ENCODE measurements at places on chromosomes 2 and 18. TPM values are rescaled to one million over a fixed set of nuclear protein-coding genes. Genes with fewer than 3 reads are reported as not detected.

DNA sequence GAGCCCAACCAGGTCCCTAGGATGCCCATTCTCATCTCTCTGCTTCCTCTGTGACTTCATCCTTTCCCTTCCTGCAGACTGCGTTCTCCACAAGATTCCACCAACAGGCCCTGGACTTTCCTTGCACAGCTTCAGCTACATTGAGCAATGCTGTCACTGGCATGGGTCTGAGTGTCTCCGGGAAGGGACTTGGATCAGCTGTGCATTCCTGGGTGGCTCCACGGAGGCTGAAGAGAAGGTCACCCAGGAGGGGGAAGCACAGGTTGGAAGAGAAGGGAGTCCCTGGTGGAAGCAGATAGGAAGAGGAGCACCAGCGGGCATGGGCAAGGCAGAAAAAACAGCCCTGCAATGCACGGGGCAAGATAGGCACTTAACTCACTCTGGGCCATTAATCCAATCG lies 140.5 kb downstream of the UXS1 start:
- DNase-seq = no peak
- no peaks in the 10 kb centered on the region for H3K27me3 ChIP-seq
- H3K4me1 ChIP-seq = no peaks in the 10 kb centered on the region

GRCh38 chr2:120716641-120717585 lies 18.8 kb upstream of the GLI2 start:
- H3K4me1 ChIP-seq = peaks cover 13% of the 10 kb centered on the region
- no peak overlapping the region for H3K27ac ChIP-seq
- DNase-seq = no peak
- no peaks in the 10 kb centered on the region for H3K36me3 ChIP-seq

CFC1 gene
- total RNA-seq = not detected

GRCh38 chr2:204023088-204023487 lies 86.5 kb downstream of the ICOS start:
- no peaks in the 10 kb centered on the region for H3K27me3 ChIP-seq
- no peak overlapping the region for H3K4me3 ChIP-seq
- H3K4me1 ChIP-seq = peaks cover 21% of the 10 kb centered on the region
- H3K36me3 ChIP-seq = no peaks in the 10 kb centered on the region
- DNase-seq = no peak

GRCh38 chr2:11744631-11745394 lies 1.6 kb upstream of the LPIN1 start:
- H3K27me3 ChIP-seq = no peaks in the 10 kb centered on the region
- peak overlapping the region; percentile 81 for H3K27ac ChIP-seq
- H3K36me3 ChIP-seq = no peaks in the 10 kb centered on the region

IL37 gene
- total RNA-seq = not detected

BCL11A gene
- 2.8 TPM for total RNA-seq

DNA sequence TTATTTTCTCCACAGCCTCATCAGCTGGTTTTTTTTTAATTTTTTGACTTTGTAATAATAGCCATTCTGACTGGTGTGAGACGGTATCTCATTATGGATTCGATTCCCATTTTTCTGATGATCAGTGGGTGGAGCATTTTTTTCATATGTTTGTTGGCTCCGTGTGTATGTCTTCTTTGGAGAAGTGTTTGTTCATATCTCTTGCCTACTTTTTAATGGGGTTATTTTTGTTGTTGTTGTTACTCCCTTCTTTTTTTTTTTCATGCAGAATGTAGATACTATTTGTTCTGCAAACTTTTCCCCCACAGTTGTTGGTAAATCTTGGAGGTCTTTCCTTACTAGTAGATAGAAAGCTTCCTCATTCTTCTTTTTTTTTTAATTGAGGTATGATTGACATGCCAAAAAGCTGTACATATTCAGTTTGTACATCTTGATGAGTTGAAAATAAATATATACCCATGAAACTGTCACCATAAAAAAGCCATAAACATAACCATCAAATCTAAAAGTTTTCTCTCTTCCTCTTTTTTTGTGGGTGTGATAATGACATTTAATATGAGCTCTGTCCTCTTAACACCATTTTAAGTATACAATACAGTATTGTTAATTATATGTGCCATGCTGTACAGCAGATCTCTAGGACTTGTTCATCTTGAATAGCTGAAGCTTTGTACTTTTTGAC lies 21.8 kb upstream of the NT5DC4 start:
- DNase-seq = no peak
- no peaks in the 10 kb centered on the region for H3K36me3 ChIP-seq
- no peak overlapping the region for H3K4me3 ChIP-seq
- H3K27me3 ChIP-seq = no peaks in the 10 kb centered on the region
- H3K27ac ChIP-seq = no peak overlapping the region
- no peaks in the 10 kb centered on the region for H3K4me1 ChIP-seq

DNA sequence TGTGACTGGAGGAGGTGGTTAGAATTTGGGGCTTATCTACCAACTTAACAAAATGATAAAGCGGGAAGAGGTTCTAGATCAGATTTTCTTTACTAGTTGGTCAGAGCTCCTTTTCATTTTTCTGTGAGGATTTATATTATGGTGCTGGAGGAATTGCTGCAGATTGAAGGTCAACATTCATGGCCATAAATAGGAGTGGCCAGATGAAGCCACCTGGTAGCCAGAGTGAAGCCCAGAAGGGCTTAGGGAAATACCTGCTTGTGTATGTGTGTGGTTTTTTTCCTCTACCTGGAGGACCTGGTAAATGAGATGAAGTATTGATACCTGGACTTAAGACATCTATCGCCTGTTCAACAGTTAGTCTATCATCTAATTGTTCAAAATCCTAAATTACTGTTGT lies 122.9 kb upstream of the MSTN start:
- H3K4me1 ChIP-seq = no peaks in the 10 kb centered on the region
- no peaks in the 10 kb centered on the region for H3K36me3 ChIP-seq
- DNase-seq = no peak

DNA sequence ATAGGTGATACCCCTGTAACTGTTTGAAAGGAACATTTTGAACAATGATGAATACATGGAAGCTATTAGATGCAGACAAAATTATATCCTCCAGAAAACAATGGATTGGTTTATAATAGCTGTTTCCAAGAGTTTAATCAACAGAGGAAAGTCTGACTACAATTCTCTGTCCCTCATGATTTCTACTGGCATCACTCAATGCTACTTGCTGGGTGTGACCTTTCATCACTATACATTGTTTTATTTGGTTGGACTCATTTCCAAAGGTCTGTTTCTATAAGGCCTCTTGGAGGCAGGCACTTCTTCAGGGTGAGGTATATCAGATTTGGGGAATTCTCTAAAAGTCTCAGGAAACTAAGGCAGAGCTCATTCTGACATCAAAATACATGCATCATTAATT lies 636.1 kb upstream of the SLC8A1 start:
- H3K36me3 ChIP-seq = no peaks in the 10 kb centered on the region
- DNase-seq = no peak
- H3K27me3 ChIP-seq = no peaks in the 10 kb centered on the region

GRCh38 chr2:152762202-152762601 lies 43.8 kb downstream of the ARL6IP6 start:
- no peaks in the 10 kb centered on the region for H3K27me3 ChIP-seq
- no peaks in the 10 kb centered on the region for H3K4me1 ChIP-seq
- no peak overlapping the region for H3K27ac ChIP-seq
- peaks cover 12% of the 10 kb centered on the region for H3K36me3 ChIP-seq

- no peak overlapping the region for H3K27ac ChIP-seq
- H3K4me3 ChIP-seq = no peak overlapping the region
- no peaks in the 10 kb centered on the region for H3K36me3 ChIP-seq
- no peaks in the 10 kb centered on the region for H3K4me1 ChIP-seq
- H3K27me3 ChIP-seq = no peaks in the 10 kb centered on the region
- DNase-seq = no peak
Measured at GRCh38 chr2:148568597-148568996, 76.0 kb upstream of the EPC2 start.

DNA sequence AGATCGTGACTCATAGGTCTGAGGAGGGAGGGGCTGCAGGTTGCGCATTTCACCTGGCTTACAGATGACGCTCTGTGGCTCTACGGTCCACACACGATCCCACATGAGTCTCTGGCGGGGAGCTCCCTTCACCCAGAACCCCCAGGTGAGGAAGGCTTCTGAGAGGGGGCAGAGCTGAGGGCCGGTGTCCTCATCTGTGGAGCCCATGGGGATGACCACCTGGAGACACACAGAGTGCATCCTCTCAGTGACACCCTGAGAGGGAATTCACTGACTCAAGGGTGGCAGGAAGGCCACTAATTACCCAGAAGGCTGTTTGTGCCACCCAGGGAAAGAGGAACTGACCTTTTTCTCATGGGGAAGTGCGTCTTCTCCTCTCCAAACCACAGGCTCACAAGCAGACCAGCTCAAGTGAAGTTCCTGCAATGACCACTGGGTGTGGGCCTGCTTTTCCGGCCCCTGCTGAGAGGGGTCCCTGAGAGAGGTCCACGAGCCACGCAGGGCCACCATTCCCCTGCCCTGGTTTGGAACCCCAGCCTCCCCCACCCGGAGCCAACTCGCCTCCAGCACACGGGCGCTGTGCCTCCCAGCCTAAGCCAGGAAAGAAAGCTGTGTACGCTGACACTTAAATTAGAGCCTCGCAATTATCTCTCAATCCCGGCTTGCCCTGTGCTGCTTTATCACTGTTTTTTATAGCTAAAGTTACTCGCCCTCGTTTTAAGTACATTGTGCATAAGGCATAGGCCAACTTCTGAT lies 114.1 kb downstream of the BCL11A start:
- H3K4me3 ChIP-seq = no peak overlapping the region
- no peaks in the 10 kb centered on the region for H3K4me1 ChIP-seq
- DNase-seq = no peak
- no peaks in the 10 kb centered on the region for H3K36me3 ChIP-seq
- no peak overlapping the region for H3K27ac ChIP-seq

- no peaks in the 10 kb centered on the region for H3K27me3 ChIP-seq
- H3K4me3 ChIP-seq = no peak overlapping the region
- no peak overlapping the region for H3K27ac ChIP-seq
- DNase-seq = no peak
- no peaks in the 10 kb centered on the region for H3K4me1 ChIP-seq
Measured at GRCh38 chr2:226932443-226932842, 96.6 kb downstream of the RHBDD1 start.

GRCh38 chr2:201432038-201432620 lies 19.1 kb downstream of the TRAK2 start:
- no peaks in the 10 kb centered on the region for H3K27me3 ChIP-seq
- H3K4me1 ChIP-seq = peaks cover 51% of the 10 kb centered on the region
- H3K27ac ChIP-seq = peak overlapping the region; percentile 87
- H3K36me3 ChIP-seq = no peaks in the 10 kb centered on the region

DNA sequence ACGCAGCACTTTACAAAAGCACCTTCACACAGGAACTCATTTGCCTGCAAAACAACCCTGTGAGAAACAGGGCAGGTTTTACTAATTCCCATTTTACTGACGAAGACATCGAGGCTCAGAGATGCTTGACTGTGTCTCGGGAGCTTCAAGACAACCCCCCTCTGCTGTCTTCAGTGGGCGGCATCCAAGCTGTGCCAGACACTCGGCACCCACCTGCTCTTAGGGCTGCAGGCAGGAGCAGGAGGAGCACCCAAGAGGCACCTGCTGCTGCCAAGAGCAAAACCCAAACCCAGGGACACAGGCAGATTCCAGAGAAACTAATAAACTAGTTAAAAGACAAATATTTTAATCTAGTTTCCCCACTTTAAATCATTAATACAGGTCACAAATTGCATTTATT lies 67.9 kb downstream of the PPP4R1 start:
- H3K27me3 ChIP-seq = no peaks in the 10 kb centered on the region
- H3K4me3 ChIP-seq = no peak overlapping the region
- peaks cover 34% of the 10 kb centered on the region for H3K36me3 ChIP-seq
- no peak overlapping the region for H3K27ac ChIP-seq

- DNase-seq = peak; percentile 19
- no peaks in the 10 kb centered on the region for H3K27me3 ChIP-seq
- no peak overlapping the region for H3K4me3 ChIP-seq
- peaks cover 13% of the 10 kb centered on the region for H3K4me1 ChIP-seq
Measured at GRCh38 chr2:232316461-232317330, 61.9 kb upstream of the ALPP start.

DNA sequence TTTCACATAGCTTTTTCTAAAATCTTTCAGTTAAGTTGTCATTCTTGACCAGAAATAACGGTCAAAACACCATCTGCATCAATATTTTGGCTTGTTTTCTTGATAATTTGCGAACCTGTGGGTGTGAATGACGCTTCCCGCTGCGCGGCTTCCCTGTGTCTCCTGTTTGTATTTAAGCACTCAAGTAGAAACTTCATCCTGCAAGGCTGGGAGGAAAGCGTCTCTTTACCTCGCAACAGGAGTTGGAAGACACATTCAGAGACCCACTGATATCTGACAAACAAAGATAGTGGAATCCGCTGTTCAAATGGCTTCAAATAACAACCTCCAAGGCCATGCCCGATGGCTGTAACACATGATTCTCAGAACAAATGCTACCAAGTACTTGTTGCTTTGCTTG lies 704.9 kb downstream of the DCDC2C start:
- no peak for DNase-seq
- no peak overlapping the region for H3K4me3 ChIP-seq
- no peaks in the 10 kb centered on the region for H3K36me3 ChIP-seq
- H3K27me3 ChIP-seq = no peaks in the 10 kb centered on the region

GRCh38 chr2:196131384-196131937 lies 39.9 kb downstream of the STK17B start:
- DNase-seq = peak; percentile 59
- H3K27me3 ChIP-seq = no peaks in the 10 kb centered on the region
- no peak overlapping the region for H3K27ac ChIP-seq
- H3K4me1 ChIP-seq = no peaks in the 10 kb centered on the region
- H3K36me3 ChIP-seq = peaks cover 26% of the 10 kb centered on the region

DNA sequence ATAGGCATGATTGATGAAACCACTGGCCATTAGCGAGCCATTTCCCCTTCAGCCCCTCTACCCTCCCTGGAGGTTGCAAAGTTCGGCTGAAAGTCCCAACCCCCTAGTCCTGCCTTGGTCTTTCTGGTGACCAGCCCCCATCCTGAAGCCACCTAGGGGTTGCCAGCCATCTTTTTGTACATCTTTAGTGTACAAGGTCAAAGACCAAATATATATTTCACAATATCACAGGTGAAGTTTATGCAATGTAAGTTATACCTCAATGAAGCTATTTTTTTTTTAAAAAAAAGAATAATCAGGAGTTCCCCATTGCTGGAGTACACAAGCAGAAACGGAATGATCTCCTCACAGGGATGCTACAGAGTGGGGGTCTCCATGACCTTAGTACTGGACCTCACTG lies 31.3 kb downstream of the OSBPL1A start:
- no peak overlapping the region for H3K4me3 ChIP-seq
- H3K4me1 ChIP-seq = no peaks in the 10 kb centered on the region
- H3K27ac ChIP-seq = no peak overlapping the region
- no peak for DNase-seq
- H3K36me3 ChIP-seq = peaks cover 3% of the 10 kb centered on the region
- H3K27me3 ChIP-seq = no peaks in the 10 kb centered on the region

DNA sequence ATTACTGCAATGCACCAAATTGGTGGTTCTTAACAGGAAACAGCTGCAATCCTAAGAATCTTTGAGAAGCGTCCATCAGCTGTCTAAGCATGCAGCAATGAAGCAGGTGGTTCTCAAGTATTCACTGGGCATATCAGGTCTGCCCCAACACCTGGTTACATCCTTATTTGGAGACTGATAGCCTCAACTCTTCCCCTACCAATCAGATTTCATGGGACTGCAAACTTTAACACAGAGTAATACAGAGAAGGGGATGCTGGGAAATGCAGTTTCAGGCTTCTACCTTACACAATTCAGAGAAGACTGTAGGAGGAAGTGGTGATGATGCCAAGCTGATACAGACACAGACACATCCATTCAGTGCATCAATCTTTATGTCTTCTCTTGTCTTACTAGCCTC lies 240.5 kb downstream of the BCL2 start:
- no peak for DNase-seq
- no peaks in the 10 kb centered on the region for H3K27me3 ChIP-seq
- no peak overlapping the region for H3K27ac ChIP-seq
- H3K4me3 ChIP-seq = no peak overlapping the region
- H3K4me1 ChIP-seq = peaks cover 5% of the 10 kb centered on the region

- H3K27me3 ChIP-seq = peaks cover 26% of the 10 kb centered on the region
- no peak overlapping the region for H3K27ac ChIP-seq
- DNase-seq = no peak
- H3K36me3 ChIP-seq = no peaks in the 10 kb centered on the region
- H3K4me3 ChIP-seq = no peak overlapping the region
Measured at GRCh38 chr2:195270466-195271039, 386.5 kb upstream of the SLC39A10 start.
